Peyer's patch (tissue), 4 donors: ENCODE measurements at places on chromosomes 4 and X. TPM values are rescaled to one million over a fixed set of nuclear protein-coding genes. Genes with fewer than 3 reads are reported as not detected.

The PCYT1B gene
- total RNA-seq = not detected

The PAGE1 gene
- total RNA-seq = not detected

The SMIM10 gene
- total RNA-seq = 4.1 TPM

The UGT2B11 gene
- total RNA-seq = not detected

DNA sequence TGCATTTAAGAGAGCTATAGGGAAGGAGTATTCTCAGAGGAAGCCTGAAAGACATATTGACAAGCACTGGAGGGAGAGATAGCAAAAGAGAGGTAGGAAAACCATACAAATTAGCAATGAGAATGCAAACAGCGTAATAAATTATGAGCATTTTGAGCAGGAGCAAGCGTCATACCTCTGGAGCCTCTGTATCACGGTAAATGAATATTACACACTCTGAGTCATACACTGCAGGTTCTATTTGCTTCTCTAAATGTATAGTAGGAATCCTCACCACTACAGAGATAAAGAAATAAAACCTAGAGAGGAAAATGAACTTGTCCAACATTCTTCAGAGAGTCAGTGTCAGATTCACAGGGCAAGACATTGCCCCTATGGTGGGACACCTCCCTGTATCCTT is 46.4 kb upstream of the GABRE start:
- H3K4me1 ChIP-seq = no peaks in the 10 kb centered on the region
- DNase-seq = no peak
- H3K4me3 ChIP-seq = no peak overlapping the region
- H3K27me3 ChIP-seq = no peaks in the 10 kb centered on the region
- no peak overlapping the region for H3K27ac ChIP-seq
- H3K36me3 ChIP-seq = no peaks in the 10 kb centered on the region

DNA sequence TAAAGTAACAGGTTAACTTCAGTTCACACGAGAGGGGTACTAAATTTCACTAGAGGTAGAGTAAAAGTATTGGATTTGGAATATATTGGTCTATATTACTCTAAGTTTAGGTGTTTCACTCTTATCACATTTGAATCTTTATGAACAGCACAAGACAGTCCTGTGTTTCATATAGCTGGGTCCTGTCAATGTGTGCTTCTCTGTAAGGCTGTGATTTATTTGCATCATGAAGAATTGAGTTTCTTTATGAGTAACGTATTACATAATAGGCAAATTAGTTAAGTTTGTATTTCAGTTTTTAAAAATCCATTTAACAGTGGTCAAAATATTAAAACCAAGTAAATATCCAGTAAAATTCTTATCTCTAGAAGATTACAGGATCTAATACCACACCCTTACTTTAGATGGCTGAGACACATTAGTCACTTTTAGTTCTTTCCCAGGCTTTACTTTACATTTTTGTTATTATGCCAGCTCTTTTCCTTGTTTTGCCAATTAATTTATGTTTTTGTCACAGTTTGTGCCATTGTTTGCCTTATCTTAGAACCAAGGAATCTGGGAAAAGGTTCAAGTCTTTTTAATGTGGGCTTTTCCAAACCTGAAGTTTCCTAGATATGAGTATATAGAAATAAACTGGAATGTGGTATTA is 32.1 kb downstream of the NUDT6 start:
- no peaks in the 10 kb centered on the region for H3K27me3 ChIP-seq
- H3K4me3 ChIP-seq = no peak overlapping the region
- peaks cover 6% of the 10 kb centered on the region for H3K36me3 ChIP-seq
- H3K27ac ChIP-seq = no peak overlapping the region
- DNase-seq = no peak
- no peaks in the 10 kb centered on the region for H3K4me1 ChIP-seq

GRCh38 chr4:151788021-151788420 is 27.2 kb upstream of the GATB start:
- no peak overlapping the region for H3K27ac ChIP-seq
- no peak for DNase-seq
- no peaks in the 10 kb centered on the region for H3K4me1 ChIP-seq
- H3K4me3 ChIP-seq = no peak overlapping the region

GRCh38 chr4:136823020-136823419 is 709.3 kb downstream of the PCDH18 start:
- no peak overlapping the region for H3K4me3 ChIP-seq
- no peaks in the 10 kb centered on the region for H3K27me3 ChIP-seq
- H3K4me1 ChIP-seq = no peaks in the 10 kb centered on the region

- DNase-seq = no peak
- H3K36me3 ChIP-seq = no peaks in the 10 kb centered on the region
- H3K4me1 ChIP-seq = no peaks in the 10 kb centered on the region
- H3K4me3 ChIP-seq = no peak overlapping the region
- H3K27me3 ChIP-seq = no peaks in the 10 kb centered on the region
- no peak overlapping the region for H3K27ac ChIP-seq
Observed at GRCh38 chr4:111855308-111855707, 289.9 kb upstream of the FAM241A start.

GRCh38 chr4:13728761-13729160 is 101.2 kb upstream of the BOD1L1 start:
- no peak for DNase-seq
- H3K27ac ChIP-seq = no peak overlapping the region
- no peaks in the 10 kb centered on the region for H3K4me1 ChIP-seq
- H3K36me3 ChIP-seq = no peaks in the 10 kb centered on the region
- H3K27me3 ChIP-seq = no peaks in the 10 kb centered on the region

- no peak overlapping the region for H3K4me3 ChIP-seq
- no peaks in the 10 kb centered on the region for H3K36me3 ChIP-seq
- H3K27ac ChIP-seq = no peak overlapping the region
- H3K4me1 ChIP-seq = no peaks in the 10 kb centered on the region
- H3K27me3 ChIP-seq = no peaks in the 10 kb centered on the region
Observed at GRCh38 chrX:36364262-36364661, 444.7 kb downstream of the CFAP47 start.

DNA sequence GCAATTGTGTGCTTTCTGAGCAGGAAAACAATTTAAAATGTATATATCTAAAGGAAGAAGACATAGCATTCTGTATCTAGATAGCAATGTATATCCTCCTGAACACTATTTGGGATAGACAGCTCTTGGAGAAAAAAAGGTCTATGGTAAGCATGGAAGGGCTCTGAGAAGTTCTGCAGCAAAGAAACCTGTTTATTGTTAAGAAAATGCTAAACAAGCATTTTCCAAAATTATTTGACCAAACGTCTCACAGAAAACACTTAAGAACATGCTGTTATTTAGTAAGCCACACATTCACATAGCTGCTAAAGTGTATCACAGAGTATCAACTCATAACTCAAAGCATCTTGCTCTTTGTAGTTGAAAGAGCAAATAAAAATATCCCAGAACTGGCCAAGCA is 67.9 kb downstream of the SH3RF1 start:
- DNase-seq = no peak
- H3K27me3 ChIP-seq = no peaks in the 10 kb centered on the region
- H3K4me1 ChIP-seq = no peaks in the 10 kb centered on the region
- no peaks in the 10 kb centered on the region for H3K36me3 ChIP-seq
- H3K27ac ChIP-seq = no peak overlapping the region
- no peak overlapping the region for H3K4me3 ChIP-seq

- peak overlapping the region; percentile 7 for H3K4me3 ChIP-seq
- no peaks in the 10 kb centered on the region for H3K27me3 ChIP-seq
- H3K4me1 ChIP-seq = no peaks in the 10 kb centered on the region
- no peak overlapping the region for H3K27ac ChIP-seq
- DNase-seq = no peak
Observed at GRCh38 chr4:86451560-86452330, 91.9 kb upstream of the MAPK10 start.

- DNase-seq = no peak
- H3K27ac ChIP-seq = no peak overlapping the region
- no peak overlapping the region for H3K4me3 ChIP-seq
- H3K36me3 ChIP-seq = no peaks in the 10 kb centered on the region
- no peaks in the 10 kb centered on the region for H3K4me1 ChIP-seq
Observed at GRCh38 chr4:183544109-183544508, 39.3 kb downstream of the ING2 start.

- H3K4me3 ChIP-seq = no peak overlapping the region
- H3K36me3 ChIP-seq = no peaks in the 10 kb centered on the region
- DNase-seq = no peak
- H3K4me1 ChIP-seq = no peaks in the 10 kb centered on the region
- no peaks in the 10 kb centered on the region for H3K27me3 ChIP-seq
Observed at GRCh38 chr4:179116011-179116410, 1673.8 kb upstream of the AGA start.

- H3K36me3 ChIP-seq = no peaks in the 10 kb centered on the region
- no peak overlapping the region for H3K4me3 ChIP-seq
- no peaks in the 10 kb centered on the region for H3K4me1 ChIP-seq
- H3K27me3 ChIP-seq = no peaks in the 10 kb centered on the region
Observed at GRCh38 chr4:87498446-87498900, 30.7 kb downstream of the SPARCL1 start.

DNA sequence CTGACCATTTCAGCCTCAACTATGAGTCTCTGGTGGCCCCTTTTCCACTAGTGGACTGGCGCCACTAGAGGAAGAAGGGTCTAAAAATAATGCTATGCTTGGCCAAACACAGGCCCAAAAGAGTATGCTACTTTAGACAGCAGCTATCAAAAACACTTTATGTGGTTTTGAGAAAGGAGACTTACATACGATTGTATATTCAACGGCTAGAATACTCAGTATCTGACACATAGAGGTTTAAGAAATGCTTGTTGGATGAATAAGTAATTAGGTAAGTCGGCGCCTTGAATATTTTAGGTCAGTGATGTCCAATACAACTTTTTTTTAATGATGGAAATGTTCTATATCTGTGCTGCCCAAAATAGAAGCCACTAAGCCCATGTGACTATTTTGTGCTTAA is 25.7 kb upstream of the TMPRSS11A start:
- no peak overlapping the region for H3K4me3 ChIP-seq
- H3K27me3 ChIP-seq = no peaks in the 10 kb centered on the region
- DNase-seq = no peak
- H3K36me3 ChIP-seq = no peaks in the 10 kb centered on the region

DNA sequence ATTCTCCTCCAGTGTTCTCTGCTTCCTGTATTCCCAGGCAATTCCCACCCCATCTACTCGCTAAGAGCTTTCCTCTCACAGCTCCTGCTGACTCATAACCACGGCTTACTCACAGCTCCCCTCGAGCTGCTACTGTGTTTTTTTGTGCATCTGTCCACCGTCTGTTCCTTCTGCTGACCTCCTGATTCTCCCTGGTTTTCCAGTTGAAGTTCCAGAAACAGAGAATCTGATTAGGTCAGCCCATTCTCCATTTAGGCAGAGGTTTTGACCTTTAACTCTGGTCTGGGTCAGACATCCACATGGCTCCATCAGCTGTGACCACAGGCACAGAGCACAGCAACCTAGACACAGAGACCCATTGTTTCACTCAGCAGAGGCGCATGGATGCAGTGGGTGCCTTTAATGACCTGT is 5.5 kb upstream of the SMIM20 start:
- H3K4me3 ChIP-seq = no peak overlapping the region
- no peak for DNase-seq
- no peak overlapping the region for H3K27ac ChIP-seq
- H3K36me3 ChIP-seq = no peaks in the 10 kb centered on the region

DNA sequence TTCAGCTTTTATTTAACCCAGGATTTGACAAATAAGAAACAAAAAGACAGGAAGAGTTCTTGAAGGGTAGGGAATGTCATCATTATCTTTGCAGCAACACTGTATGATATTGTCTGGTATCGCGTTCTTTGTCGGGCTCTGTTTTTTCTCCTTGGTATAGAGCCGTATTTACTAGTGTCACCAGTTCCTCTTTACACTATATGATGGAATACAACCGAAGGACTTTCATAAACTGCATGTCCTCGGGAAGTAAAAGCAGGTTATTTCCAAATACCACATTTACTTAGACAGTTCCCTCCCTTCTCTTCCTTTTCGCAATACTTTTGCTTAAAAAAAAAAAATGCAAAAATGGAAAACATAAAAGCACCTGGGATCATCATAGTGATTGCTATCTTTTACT is 96.6 kb upstream of the IL13RA1 start:
- H3K27me3 ChIP-seq = no peaks in the 10 kb centered on the region
- DNase-seq = no peak
- H3K27ac ChIP-seq = no peak overlapping the region
- no peaks in the 10 kb centered on the region for H3K36me3 ChIP-seq

DNA sequence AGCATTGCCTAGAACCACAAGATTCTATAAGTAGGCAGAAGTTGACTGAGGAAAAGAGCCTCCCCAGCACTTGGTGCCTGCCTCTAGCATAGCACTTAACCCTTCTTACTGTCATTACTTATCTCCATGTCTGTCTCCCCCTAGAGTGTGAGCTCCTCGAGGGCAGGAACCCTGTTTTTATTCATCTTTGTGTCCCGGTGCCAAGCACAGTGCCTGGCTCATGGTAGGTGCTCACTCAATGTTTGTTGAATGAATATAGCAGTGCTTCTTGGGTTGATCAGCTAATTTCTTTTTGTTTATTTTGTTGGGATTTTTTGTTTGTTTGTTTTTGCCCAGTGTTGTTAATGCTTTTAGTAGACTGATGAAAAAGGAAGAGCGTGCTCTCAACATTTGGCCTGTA is 30.3 kb downstream of the KLF3 start:
- peaks cover 8% of the 10 kb centered on the region for H3K4me1 ChIP-seq
- H3K27ac ChIP-seq = no peak overlapping the region
- H3K36me3 ChIP-seq = peaks cover 88% of the 10 kb centered on the region
- H3K4me3 ChIP-seq = no peak overlapping the region
- no peak for DNase-seq
- H3K27me3 ChIP-seq = no peaks in the 10 kb centered on the region

DNA sequence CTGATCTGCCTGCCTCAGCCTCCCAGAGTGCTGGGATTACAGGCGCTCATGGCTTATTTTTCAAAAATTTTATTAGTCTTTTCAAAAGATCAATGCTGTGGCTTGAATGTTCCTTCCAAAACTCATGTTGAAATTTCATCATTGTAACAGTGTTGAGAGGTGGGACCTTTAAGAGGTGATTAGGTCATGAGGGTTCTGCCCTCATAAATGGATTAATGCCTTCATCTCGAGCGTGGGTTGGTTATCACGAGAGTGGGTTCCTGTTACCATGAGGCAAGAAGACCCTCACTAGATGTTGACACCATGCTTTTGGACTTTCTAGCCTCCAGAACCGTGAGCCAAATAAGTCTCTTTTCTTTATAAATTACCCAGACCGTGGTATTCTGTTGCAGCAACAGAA is 30.3 kb downstream of the EIF2S3 start:
- no peaks in the 10 kb centered on the region for H3K4me1 ChIP-seq
- no peak overlapping the region for H3K4me3 ChIP-seq
- H3K27me3 ChIP-seq = no peaks in the 10 kb centered on the region
- no peaks in the 10 kb centered on the region for H3K36me3 ChIP-seq
- H3K27ac ChIP-seq = no peak overlapping the region
- DNase-seq = no peak

- H3K4me3 ChIP-seq = no peak overlapping the region
- no peak overlapping the region for H3K27ac ChIP-seq
- peak; percentile 93 for DNase-seq
- no peaks in the 10 kb centered on the region for H3K36me3 ChIP-seq
Observed at GRCh38 chrX:131741103-131741581, 197.3 kb downstream of the OR13H1 start.

- no peak overlapping the region for H3K27ac ChIP-seq
- no peaks in the 10 kb centered on the region for H3K4me1 ChIP-seq
- DNase-seq = peak; percentile 88
- H3K4me3 ChIP-seq = no peak overlapping the region
- H3K36me3 ChIP-seq = no peaks in the 10 kb centered on the region
Observed at GRCh38 chr4:121252224-121252806, 88.2 kb upstream of the TNIP3 start.
